A172 (cell line): ENCODE measurements at places on chromosomes 1 and 21. TPM values are rescaled to one million over a fixed set of nuclear protein-coding genes. Genes with fewer than 3 reads are reported as not detected.

DNA sequence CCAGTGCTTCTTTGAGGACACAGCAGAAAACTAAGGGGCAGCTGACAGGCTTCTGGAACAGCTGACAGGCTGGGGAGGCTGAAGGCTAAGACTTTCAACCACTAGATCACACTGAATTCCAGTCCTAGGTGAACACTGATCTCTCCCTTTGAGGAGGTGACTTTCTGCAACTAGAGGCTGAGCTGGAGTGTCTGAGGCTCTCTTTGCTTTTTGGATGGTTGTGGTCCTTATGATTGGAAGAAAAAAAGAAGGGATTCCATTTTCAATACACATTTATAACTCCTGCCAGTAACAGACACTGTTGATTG, 1.4 kb downstream of the IL6R start:
- DNase-seq, result no peak

- DNase-seq, result peak; percentile 87
Observed at GRCh38 chr1:84253891-84254290, 47.6 kb upstream of the SAMD13 start.

- DNase-seq, result no peak
Observed at GRCh38 chr1:107599220-107599619, 365.8 kb downstream of the VAV3 start.

DNA sequence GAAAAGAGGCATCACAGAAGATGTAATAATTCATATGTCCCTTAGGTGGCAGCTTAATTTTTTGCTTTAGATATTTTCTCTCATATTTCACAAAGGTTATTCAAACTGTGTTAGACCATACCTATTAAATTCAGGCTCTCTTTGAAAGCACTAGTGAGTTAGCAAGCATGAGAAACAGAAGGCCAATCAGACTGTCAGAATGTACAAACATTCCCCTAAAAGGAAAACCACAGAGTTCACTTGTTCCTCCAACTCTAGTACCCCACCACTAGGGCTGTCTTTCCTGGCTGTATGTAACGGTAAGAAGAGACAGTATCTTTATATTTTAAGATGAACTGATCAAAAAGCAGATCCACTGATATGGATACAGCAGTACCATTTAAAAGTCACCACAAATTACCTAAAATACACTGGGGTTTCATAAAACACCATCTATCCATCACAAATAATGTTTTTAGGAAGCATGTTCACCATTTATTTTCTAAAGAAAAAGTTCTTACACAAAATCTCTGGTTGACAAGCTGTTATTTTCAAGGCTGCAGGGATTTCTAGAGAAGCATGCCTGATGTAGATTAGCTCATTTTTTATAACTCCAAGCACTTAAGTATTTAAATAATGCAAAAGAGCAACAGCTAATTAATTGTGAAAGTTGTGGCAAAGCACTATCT, 1.8 kb downstream of the ARPC5 start:
- peak; percentile 89 for DNase-seq

- peak; percentile 47 for DNase-seq
Observed at GRCh38 chr1:183365676-183366075, 52.5 kb downstream of the NMNAT2 start.

- DNase-seq, result no peak
Observed at GRCh38 chr1:245693941-245694752, 539.4 kb downstream of the KIF26B start.

DNA sequence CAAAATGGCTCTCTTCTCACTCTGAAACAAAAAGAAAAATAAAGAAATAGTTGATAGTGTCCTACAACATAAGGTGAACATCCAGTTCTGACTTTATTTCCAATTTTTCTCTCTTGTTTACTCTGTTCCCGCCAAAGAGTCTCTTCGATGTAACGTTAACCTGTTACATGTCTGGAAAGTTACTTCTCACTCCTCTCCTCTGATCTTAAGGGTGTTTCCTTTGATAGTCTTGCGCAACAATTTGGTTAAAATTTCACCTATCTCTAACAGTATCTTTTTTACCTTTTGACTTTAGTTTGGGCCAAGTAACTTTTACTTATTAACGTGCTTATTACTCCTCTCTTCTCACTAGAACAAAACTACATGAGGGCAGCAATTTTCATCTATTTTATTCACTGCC, 1450.2 kb downstream of the BRINP3 start:
- DNase-seq, result no peak

GRCh38 chr1:189158155-189158554, 1319.5 kb downstream of the BRINP3 start:
- DNase-seq, result no peak

DNA sequence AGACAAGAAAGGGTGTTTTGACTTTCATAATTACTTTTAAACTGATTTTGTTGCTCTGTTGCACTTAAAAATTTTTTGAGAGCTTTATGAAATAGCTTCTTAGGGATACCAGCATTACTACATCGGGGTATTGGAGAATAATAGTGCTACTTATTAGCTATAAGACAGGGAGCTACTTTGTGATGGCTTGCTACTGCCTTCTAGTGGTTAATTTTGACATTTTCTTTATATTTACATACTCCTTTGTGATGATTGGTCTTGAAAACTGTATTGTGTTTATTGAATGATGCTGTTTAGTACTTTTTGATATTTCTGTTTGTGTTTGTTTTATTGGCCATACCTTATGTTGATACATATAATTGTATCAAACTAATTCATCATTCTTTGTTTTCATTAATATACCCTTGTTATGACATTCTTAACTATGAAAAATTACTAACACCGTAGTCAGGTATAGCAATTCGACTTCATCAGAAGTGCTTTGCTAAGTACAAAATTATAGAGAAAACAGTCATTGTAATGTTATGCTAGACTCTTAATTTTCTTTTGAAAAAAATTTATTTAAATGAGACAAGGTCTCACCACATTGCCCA, 85.5 kb downstream of the CLIC4 start:
- peak; percentile 47 for DNase-seq

- DNase-seq, result no peak
Observed at GRCh38 chr1:212141404-212141803, 105.9 kb downstream of the DTL start.

DNA sequence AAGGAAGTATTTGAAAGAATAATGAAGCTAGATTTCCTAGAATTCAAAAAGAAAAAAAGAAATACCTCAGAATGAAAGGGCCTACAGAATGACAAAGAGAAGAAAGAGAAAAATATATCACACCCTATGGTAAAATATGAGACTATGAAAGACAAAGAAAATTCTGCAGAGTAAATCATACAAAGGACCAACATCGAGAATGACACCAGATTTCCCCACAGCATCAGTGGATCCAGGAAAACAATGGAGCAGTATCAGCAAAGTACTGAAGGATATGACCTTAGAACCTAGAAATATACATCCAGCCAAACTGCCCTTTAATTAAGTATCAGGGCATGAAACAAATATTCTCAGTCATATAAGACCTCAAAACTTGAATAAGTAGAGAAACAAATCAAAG, 21.2 kb upstream of the IFNAR2 start:
- no peak for DNase-seq

GRCh38 chr1:207868774-207869721, 41.9 kb downstream of the CD34 start:
- peak; percentile 57 for DNase-seq

GRCh38 chr1:24932284-24932683, 2.2 kb upstream of the RUNX3 start:
- DNase-seq, result no peak

- DNase-seq, result peak; percentile 49
Observed at GRCh38 chr1:154955039-154955717, 721 bp downstream of the PBXIP1 start.

Gene CSF3R
- not detected in 2 replicates for total RNA-seq

Gene EXTL1
- total RNA-seq, result 0.17 TPM in 1 of 2 replicates, not detected in the other

Gene TEDDM1
- not detected in 2 replicates for total RNA-seq

Gene AQP10
- total RNA-seq, result not detected in 2 replicates
